ENCODE measurements at places on chromosomes 7 and 10.

- DNase-seq, result no peak
These were observed 239.3 kb downstream of the AUTS2 start for GRCh38 chr7:69837387-69838068.

GRCh38 chr10:33412241-33412640 lies 77.8 kb upstream of the NRP1 start:
- no peak for DNase-seq

- no peak for DNase-seq
These were observed 17.9 kb upstream of the ASZ1 start for GRCh38 chr7:117445206-117445605.

GRCh38 chr7:95493247-95493646 lies 7.5 kb downstream of the ASB4 start:
- no peak for DNase-seq

DNA sequence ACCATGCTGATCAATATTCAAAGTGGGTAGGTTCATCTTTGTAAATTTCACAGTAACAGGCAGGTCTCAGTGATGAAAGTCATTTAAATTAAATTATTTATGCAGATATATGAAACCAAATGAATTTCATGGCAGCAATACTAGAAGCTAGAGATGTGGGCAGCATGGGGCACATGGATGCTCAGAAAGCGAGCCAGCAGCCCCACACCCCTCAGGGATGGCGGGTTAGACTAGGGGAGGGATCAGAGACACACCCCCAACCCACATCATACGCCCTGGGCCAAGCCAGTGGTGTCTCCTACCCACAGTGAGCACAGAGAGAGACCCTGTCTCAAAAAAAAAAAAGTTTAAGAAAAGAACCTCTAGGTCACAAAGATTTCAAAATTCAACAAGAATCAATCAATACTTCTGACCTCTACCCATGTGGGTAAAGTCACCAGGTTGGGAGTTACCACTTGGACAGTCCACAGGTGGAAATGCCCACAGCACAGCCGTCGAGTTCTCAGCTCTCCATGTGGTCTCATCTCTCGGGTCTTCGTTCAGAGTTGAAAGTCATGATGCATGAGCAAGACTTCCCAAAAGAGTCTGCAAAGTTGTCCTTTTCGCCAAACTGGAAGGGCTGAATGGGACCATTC lies 79.3 kb upstream of the PPP2R2D start:
- DNase-seq, result no peak

GRCh38 chr10:106044503-106044902 lies 1120.0 kb downstream of the SORCS1 start:
- no peak for DNase-seq

DNA sequence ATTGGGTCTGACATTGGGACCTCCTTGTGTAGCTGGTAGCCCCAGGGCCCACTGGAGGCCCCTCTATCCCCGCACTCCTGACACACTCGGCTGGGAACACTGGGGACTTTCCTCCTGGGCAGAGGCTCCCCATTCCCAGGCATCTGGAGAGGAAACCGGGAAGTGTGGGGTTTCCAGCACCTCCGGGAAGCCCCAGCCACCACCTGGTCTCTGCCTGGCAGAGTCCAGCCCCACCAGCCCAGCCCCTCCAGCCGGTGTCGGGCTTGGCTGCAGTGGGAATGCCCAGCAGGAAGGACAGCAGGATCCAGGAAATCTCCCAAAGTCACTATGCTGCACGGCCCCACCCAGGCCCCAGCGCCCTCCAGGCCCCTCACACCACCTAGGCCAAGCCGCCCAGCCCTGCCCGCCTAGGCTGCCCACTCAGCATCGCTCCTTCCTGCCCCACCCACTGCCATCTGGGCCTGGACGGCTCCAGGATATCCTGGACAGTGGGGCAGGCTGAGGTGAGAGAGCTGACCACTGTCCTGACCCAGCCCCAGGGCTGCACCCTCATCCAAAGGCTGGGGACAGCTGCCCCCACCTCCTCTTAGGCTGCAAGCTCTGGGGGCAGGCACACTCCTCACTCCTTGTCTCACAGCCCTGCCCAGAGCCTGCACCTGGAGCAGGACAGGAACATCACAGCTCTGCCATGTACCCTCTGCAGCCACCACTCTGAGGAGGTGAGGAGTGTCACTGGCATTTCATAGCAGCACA lies 11.8 kb downstream of the RASGEF1A start:
- no peak for DNase-seq

DNA sequence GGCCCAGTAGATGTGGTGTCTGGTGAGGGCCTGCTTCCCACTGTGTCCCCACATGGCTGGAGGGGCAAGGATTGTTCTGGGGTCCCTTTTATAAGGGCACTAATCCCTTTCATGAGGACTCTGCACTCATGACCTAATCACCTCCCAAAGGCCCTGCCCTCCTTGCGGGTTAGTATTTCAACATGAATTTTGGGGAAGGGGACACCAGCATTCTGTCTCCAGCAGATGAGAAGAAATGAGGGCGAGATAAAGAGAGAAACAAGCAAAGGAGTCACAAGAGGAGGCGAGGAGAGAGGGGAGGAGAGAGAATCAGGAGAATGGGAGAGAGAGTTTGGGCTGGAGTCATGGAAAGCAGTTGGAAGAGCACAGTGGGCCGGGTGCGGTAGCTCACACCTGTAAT lies 83.7 kb downstream of the C10orf105 start:
- DNase-seq, result no peak

DNA sequence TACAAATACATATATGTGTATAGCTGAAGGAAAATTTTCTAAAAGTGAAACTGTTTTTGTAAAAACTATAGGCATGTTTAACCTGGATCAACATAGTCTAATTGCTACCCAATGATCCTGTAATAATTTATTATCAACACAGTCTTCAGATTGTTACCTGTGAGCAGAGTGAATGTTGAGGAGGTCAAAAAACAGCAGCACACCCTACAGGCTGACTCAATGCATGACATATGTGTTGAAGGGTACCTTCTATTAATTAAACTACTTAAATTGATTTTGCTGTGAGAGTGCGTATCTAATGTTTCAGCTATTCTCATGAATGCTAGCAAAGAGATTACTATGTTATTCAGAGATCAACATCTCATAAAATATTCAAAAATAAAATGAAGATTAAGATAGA lies 411.4 kb downstream of the TNS3 start:
- no peak for DNase-seq

DNA sequence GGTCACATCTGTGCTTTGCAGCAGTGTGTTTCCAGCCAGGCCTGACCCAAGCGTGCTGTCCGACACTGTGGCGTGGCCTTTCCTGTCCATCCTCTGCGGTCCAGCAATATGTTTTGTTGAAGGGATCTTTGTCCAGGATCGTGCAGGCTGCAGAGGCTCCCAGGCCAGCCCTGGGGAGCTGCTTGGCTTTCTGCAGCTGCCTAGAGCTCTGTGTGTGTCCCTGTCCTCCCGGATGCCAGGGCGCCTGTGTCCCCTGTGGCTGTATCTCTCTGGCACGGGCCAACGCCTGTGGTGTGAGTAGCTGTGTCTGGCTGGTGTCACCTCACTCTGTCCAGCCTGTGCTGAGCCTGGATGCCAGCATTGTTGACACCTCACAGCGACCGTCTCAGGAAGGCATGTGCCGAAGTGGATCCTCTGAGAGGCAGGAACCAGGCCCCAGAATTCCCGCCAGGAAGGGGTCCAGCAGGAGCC lies 94.5 kb downstream of the INPP5A start:
- no peak for DNase-seq

DNA sequence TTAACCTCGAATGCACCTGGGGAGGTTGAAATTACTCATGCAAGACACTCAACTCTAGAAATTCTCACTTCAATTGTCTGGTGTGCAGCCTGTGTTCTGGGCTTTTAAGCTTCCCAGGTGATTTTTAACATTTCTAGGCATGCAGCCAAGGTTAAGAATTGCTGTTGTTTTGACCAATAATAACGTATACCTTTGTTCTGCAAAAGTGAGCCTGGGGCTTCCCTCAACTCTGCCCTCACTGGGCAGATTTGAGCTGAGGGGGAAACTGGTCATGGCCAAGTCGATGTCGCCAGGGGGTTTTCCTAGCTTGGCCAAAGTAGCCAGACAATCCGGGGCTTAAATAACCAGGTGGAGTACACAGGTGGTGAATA lies 568 bp downstream of the PRSS2 start:
- DNase-seq, result no peak

DNA sequence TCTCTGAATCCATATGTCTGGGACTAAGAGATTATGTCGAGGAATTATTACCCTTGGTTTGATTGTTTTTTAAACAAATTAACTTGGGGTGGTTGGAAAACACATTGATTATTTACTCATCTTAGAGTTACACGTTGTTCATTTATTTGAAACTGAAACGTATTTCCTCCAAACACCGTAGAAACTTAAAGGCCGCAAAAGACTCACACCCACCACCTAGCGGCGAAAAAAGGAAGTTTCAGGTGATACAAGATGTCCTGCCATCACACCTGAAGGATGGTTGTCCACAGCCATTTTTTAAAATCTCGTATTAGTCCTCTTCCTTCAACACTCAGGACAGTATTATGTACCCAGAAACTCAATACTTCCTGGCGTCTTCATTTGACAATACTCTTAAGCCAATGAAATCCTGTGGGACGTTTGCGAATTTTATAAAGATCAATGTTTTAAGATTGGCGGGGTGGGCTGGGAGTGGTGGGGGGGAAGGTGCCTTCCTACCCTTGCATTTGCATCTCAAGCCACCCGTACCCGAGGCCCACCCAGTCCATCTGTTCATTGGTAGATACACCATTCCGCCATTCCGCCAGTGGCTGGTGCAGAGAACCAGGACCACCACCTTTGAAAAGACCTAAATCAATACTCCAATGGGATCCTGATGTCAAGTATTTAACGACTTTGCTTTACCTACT lies 1.4 kb upstream of the LCOR start:
- DNase-seq, result peak; percentile 59

- DNase-seq, result no peak
These were observed 34.4 kb downstream of the PLEKHA8 start for GRCh38 chr7:30062587-30062986.

- no peak for DNase-seq
These were observed 2.1 kb downstream of the FAM24B start for GRCh38 chr10:122877264-122877663.

DNA sequence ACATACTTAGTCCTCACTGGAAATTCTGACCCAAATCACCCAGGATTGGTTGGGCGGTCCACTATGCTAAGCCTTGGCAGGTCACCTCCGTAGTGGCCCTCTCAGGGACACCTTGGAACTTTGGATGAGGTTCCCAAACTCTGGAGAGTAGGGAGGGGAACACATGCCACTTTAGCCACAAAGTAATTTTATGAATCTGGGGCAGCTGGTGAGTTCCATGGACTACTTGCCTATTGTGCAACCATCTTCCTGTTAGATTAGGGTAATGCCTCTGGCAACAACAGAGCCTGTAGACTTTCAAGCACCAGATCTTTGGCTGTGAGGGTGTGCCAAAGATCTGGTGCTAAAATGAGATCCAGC lies 77.7 kb downstream of the ITGB8 start:
- no peak for DNase-seq

DNA sequence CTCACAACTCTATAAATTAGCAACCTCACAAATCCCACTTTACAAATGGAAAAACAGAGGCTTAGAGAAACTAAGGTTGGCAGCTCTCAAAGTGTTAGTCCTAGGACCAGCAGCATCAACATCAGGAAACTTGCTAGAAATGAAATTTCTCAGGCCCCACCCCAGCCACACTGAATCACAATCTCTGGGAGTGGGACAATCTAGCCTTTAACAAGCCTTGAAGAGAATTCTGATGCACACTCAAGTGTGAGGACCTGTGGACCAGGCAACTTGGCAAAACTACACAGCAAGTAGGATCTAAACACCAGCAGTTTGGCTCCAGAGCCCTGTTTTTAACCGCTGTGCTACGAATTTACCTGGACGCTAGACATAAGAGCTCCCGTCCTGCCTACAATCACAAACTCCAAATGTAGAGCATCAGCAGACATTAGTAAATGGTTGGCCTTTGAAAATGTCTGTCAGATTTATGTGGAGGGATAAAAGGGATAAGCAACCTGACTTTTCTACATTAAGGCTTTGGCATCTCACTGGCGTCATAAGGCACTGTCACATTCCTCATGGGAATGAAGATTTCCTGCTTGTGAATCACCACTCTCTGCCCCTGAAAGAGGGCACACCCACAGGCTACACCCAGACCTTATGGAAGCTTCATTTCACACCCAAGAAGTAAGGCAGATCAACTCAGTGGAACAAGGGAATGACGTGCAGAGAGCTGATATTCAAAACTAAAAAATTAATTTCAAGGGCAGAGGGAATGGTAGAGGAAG lies 34.5 kb downstream of the PPP1R3C start:
- DNase-seq, result no peak

- DNase-seq, result no peak
These were observed 45.5 kb upstream of the NKX2-3 start for GRCh38 chr10:99487125-99487807.

GRCh38 chr10:76175533-76176165 lies 744.2 kb downstream of the LRMDA start:
- DNase-seq, result no peak

- DNase-seq, result no peak
These were observed 28.6 kb downstream of the JAZF1 start for GRCh38 chr7:28151965-28152364.

DNA sequence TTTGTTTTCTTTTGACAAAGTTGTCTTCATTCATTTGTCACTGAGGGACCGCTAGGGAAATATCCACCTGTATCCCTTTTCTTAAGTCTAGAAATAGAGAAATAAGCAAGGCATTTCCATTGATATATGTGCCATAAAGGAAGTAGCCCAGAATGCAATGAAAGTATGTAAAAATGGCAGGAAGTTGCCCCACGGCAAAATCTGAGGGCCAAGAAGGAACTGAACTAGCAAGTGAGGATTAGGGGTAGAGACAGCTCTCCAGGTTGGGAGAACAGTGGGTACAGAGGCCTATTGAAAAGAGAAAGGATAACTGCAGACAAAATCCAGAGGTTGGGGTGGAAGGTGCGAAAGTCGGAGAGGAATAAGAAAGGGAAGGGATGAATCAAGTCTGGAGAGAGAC lies 56.6 kb upstream of the TOMM7 start:
- no peak for DNase-seq

DNA sequence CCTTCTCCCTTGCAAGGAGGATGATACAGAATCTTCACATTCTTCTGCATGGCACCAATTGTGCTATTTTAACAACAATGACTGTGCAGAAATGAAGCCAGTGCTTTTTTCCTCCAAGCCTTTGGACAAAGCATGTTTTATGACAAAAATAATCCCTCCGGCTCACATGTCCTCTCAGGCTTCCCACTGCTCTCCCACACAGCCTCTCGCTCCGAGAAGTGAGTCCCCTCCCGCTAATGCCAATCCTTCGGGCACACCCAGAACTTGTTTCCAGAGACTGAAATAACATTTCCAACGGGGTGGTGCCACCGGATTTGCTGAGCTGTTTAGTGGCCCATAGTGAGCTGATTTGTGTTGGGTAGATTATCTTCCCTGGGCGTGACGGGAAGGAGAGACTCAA lies 35.8 kb downstream of the RBM17 start:
- no peak for DNase-seq
